NCI-H748 treated with DMSO at 0.1 percent for 48 hours (cell line): ENCODE measurements at places on chromosomes 2 and 18.

DNA sequence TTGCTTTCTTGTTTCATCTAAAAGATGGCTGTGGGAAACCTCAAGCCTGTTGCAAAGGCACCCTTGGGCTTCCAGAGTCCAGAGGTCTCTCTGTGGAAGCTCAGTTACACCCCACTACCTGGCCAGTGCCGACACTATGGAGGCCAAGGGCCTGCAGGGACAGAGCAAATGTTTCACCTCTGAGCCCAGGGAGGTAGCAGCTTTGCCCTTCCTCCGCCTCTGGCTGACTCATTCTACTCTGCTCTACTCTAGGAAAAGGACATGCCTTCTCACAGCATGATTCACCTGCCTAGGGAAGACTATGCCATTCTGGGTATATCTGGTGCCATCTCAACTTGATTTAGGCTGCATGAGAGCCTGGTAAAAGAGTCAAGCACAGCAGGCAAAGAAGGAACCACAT is 12.2 kb downstream of the MYOM1 start:
- DNase-seq: no peak

DNA sequence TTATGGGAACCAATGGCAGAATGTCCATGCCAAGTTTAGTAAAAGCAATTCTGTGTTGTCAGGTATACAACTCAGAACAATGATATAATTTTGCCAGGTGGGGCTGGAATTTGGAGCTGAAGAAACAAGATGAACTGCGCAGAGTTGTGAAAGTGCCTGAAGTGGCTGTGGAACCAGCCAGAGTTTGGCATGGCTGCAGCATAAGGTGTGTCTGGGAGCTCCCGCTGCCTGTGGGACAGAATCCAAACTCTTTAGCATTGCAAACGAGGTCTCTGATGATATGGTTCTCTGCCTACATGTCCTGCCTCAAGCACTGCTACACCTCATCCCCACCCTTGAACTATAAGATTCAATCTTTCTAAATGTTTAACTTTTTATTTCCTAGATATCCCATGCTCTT is 909.7 kb downstream of the EPHA4 start:
- DNase-seq: no peak

DNA sequence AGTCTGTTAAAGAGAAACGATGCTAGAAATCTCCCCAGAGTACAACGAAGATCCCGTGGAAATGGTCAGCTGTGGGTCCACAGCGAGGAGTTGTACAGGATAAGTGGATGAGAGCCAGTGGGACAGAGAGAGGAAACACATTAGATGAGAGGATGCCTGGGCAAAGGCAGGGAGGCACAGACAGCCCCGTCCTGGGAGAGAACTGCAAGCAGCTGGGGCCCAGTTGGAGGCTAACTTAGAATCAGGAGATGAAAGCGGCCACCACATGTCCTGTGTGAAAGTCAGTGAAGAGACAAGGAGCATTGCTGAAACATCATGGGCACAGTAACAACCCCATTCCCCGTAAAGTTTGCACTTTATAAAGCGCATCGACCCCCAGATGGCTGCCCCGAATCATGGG is 157.5 kb downstream of the RAPGEF4 start:
- no peak for DNase-seq

- DNase-seq: no peak
Observed at GRCh38 chr2:134261398-134262131, 7.7 kb downstream of the MGAT5 start.

- no peak for DNase-seq
Observed at GRCh38 chr2:129565551-129566109, 413.8 kb upstream of the RAB6C start.

- DNase-seq: no peak
Observed at GRCh38 chr18:13756671-13757070, 30.2 kb downstream of the RNMT start.

- DNase-seq: no peak
Observed at GRCh38 chr18:80205294-80205693, 42.0 kb downstream of the PARD6G start.

GRCh38 chr2:215958257-215958656 is 55.1 kb downstream of the MREG start:
- no peak for DNase-seq

DNA sequence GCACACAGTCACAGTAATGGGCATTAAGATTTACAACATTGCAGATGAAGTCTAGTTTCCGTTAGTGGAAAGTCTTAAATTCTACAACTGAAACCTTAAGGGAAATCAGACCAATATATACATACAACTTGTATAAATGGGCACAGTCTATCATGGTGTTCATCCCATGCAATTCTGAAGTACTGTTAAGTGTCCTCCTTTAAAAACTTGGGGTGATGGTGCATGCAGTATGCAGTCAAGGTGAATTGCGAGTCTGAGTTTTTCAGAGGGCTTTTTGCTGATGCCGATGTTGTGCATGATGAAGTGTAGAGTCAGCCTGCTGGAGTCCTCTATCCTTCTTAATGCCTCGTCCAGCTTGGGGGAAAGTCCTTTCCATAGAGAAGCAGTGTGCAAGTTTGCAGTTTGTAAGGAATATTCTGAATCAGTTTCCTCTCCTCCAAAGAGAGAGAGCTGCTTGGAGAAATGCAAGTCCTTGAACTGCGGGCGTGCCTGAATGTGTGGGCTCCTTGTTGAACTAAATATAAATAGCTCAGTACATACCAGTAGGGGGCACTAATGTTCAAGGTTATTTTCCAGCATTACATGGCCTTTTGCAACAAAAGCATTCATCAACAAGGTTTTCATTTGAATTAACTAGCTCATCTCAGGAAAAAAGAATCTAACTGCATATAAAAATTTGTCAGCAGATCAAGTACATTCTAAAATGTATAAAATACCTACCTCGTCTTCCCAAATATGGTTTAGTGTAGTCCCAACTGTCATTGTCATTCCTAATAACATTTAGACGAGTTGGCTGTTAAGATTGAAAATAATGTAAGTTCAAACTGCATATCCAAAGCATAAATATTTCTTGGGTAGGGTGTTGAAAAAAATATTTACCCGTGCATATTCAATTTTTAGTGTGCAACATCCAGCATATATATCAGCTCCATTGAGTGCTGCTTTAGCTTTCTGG is 21.3 kb downstream of the HNRNPLL start:
- DNase-seq: peak; percentile 43

DNA sequence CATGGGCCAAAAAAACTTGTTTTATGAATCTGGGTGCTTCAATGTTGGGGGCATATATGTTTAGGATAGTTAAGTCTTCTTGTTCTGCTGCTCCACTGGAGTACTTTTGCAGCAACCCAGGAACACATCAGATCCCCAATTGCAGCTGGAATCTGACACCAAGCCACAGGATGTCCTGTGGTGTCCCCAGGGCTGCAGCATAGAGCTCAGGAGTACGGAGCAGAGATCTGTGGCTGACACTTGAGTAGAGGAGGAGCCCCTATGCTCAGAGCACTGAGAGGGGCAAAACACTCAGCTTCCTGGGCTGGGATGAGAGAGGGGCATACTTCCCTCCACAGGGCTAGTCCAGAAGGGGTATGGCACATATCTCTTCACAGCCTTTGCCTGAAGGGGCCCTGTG is 138.9 kb upstream of the ERBB4 start:
- DNase-seq: no peak

- no peak for DNase-seq
Observed at GRCh38 chr18:28284132-28284531, 107.2 kb upstream of the CDH2 start.

DNA sequence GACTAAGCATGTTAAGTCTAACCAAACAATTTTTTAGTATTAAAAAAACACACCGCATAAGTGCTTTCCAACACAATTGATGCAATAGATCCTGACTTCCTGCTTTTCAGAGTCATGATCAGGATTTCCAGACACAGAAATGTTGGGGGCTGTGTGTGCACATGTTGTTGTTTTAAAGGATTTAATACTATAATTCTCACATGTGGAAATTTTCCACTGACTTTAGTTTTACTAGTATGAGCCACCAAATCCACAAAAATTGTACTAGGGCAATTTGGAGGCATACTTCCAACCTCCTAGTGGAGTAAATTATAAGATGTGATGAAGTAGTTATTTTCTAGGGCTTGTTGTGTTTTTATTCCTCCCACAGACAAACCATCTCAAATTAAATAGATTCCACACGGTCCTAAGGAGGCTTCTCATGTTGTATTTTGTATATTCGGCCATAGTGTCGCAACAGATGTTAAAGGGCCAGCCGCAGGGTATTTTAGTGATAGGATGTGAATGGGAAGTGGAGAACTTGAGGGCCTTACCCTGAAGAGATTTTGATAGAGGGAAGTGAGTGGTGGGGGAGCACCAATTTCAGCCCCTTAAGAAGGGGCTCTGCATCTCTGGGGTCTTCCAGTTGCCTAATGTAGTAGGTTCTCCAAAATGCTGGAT is 108.9 kb upstream of the KLF7 start:
- DNase-seq: no peak

DNA sequence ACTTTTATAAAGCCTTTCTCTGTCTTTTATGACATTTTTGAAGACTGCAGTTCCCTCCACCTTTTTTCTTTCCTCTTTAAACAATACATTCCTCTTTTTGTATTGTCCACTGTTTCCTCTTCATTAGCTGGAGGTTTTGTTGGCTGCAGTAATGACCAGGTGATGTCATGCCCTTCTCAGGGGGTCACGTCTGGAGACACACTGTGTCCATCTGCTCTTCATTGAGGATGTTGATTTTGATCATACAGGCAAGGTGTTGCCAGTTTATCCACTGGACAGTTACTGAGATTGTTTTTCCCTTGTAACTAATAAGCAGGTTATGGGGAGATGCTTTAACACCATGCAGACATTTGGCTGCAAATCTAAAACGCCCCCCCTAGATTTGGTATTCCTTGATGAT is 19.8 kb downstream of the ZNF407 start:
- DNase-seq: no peak

DNA sequence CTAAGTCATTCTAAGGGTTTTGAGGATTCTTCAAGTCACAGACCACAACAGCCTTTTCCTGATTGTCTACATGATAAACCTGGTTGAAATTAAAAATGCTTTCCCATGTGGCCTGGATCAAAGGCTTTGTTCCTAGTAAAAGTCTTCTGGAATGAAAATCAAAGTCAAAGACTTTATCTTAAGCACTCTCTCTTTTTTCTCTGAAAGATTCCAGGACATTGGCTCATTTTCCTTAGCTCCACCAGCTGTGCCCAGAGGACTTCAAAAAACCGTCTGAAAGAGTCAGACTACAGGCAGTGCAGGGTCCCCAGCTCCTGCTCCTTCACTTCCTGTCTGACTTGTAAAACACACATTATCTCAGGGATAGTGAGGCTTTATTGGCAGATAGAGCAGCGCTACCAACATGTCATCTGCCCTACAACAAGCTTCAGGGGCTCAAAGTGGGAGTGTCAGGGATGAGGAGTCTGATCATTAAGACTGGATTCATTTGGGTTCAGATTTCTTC is 148.2 kb downstream of the ESCO1 start:
- no peak for DNase-seq

- DNase-seq: no peak
Observed at GRCh38 chr2:69936906-69937305, 22.0 kb downstream of the MXD1 start.

DNA sequence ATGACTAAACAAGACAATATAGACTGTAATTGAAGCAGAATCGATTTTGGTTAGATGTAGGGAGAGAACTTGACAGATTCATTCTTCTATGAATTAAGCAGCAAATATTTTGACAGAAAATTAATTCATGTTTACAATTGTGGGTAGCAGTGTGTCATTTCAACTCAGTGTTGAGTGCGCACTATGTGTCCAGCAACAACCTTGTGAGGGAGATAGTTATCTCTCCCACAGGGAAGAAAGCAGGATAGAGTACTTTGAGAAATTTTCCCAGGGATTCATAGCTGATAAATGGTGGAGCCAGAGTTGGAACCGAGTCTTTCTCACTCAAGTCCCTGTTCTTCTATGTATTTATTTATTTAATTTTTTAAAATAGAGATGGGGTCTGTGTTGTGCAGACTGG is 5.2 kb downstream of the MRPL33 start:
- no peak for DNase-seq

DNA sequence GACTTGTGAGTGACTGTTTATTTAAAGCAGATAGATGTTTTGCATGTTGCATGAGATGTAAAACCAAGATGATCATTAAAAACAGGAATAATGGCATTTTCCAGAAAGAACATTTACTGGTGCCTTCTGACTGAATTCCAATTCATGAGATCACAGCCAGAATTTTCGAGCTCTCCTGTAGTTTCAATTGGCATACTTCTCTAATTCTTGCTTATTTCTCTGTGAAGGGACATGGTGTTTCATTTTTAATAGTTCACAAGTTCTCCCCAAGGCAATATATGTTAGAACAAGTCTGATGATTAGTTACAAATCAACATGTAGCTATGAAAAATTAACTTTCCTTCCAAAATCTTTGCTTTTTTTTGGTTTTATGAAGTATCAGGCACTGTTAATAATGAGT is 105.7 kb downstream of the PDE1A start:
- no peak for DNase-seq

DNA sequence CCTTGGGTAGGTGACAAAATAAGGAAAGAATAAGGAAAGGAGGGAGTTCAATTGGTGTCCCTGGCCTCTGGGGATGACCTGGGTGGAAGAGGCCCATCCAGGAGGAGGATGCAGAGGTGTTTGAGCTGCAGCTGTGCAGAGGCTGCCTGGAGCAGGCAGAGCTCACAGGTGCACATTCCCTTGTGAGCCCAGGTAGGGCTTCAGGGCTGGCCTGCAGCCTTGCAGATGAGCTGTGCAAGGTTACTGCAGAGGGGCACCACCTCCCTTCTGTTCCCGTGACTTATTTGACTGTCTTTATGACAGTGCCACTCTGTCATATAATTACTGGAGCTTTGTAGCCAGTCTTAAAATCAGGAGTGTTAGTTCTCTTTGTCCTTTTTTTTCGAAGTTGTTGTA is 263.2 kb upstream of the HS6ST1 start:
- DNase-seq: no peak

DNA sequence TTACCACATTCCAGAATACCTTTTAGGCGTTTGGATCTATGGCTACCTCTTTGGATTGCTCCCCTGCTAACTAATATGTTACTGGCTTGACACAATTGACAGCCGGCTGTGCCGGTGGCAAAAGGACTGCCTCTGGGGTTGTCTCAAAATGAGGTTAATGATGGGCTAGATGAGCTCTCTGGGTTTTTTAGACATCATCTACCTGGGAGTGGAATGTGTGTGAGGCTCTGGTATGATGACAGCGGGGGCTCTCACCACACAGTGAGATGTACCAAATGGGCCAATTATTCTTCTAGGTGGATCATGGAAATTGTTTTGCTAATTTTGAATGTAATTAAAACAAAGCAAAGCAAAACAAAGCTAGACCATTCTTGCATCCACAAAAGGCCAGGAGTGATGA is 391.1 kb upstream of the SPRED2 start:
- no peak for DNase-seq
